ENCODE measurements at places on chromosomes 16 and 17.

DNA sequence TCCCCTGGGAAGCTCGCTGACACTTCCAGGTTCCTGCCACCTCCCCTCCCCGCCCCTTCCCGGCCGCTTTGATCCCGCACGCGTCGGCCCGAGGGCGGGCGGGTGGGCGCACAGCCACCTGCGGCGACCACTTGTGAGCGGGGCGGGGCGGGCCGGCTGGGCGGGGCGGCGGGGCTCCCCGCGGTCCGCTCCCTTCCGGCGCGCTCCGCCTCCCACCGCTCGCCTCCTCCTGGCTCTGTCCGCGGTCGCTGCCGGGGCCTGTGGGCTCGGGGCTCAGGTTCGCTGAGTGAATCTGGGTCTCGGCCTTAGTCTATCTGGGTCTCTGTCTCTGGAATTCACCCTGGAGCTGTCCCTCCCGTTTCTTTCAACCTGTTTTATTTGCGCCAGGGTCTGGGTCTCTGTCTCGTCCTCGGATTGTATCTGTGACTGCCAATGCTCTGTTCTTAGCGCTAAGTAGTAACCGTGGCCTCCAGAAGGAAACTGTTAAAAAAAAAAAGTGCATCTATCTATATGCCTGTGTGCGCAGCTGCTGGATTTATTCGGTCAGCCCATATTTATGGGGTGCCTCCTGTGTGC is 2.7 kb upstream of the HES7 start:
- no peaks in the 10 kb centered on the region for H3K4me1 ChIP-seq
- H3K27me3 ChIP-seq: no peaks in the 10 kb centered on the region
- peak overlapping the region; percentile 54 for H3K4me3 ChIP-seq

GRCh38 chr16:54977211-54977610 is 46.5 kb downstream of the IRX5 start:
- H3K27me3 ChIP-seq: no peaks in the 10 kb centered on the region
- H3K36me3 ChIP-seq: no peaks in the 10 kb centered on the region
- H3K4me1 ChIP-seq: no peaks in the 10 kb centered on the region
- no peak for DNase-seq
- no peak overlapping the region for H3K4me3 ChIP-seq
- no peak overlapping the region for H3K27ac ChIP-seq

- no peaks in the 10 kb centered on the region for H3K27me3 ChIP-seq
- no peaks in the 10 kb centered on the region for H3K36me3 ChIP-seq
- no peaks in the 10 kb centered on the region for H3K4me1 ChIP-seq
- peak overlapping the region; percentile 45 for H3K27ac ChIP-seq
- peak; percentile 23 for DNase-seq
These were observed 92.9 kb downstream of the TBC1D16 start for GRCh38 chr17:79942591-79943346.

DNA sequence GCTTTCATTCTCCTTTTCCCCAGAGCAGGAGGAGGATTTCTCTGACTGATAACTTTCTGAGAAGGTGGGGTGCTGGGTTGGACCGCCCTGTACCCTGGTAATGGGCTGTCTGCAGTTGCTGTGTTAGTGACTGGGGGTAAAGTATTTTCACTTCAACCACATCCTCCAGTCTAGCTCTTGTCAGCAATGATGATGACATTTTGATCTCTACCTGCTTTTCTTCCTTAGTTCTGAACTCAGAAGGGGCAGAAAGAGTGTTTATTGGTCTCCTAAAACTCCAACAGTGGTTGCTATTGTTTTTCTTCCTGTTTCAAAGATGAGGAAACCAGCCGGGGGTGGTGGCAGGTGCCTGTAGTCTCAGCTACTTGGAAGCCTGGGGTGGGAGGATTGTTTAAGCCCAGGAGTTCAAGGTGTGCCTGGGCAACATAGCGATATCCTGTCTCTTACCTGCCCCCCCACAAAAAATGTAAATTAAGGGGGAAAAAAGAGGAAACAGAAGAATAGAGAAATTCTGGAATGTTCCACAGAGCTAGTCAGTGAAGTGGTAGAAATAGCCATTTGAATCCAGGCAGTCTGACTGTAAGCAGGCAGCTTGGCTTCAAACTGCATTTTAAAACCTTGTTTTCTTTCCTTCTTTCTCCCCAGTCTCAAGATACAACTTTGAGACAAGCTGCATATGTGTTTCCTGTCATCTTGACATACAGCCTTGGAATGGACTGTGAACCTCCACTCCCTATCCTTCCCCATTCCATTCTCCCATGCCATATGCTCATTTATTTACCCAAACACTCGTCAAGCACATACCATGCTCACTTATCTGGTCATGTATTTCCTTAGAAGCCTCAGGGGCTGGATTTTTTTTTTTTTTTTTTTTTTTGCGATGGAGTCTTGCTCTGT is 3.3 kb upstream of the N4BP1 start:
- no peaks in the 10 kb centered on the region for H3K27me3 ChIP-seq
- no peaks in the 10 kb centered on the region for H3K36me3 ChIP-seq
- peak overlapping the region; percentile 98 for H3K27ac ChIP-seq
- peak; percentile 85 for DNase-seq
- peak overlapping the region; percentile 4 for H3K4me3 ChIP-seq
- peaks cover 38% of the 10 kb centered on the region for H3K4me1 ChIP-seq

- H3K4me1 ChIP-seq: peaks cover 4% of the 10 kb centered on the region
- H3K27ac ChIP-seq: no peak overlapping the region
- H3K36me3 ChIP-seq: no peaks in the 10 kb centered on the region
- peaks cover 5% of the 10 kb centered on the region for H3K27me3 ChIP-seq
- no peak overlapping the region for H3K4me3 ChIP-seq
These were observed 6.2 kb downstream of the JPH3 start for GRCh38 chr16:87608400-87608985.

- no peak overlapping the region for H3K27ac ChIP-seq
- H3K36me3 ChIP-seq: no peaks in the 10 kb centered on the region
- peak; percentile 45 for DNase-seq
- H3K27me3 ChIP-seq: no peaks in the 10 kb centered on the region
- peaks cover 9% of the 10 kb centered on the region for H3K4me1 ChIP-seq
These were observed 13.0 kb upstream of the TMEM92 start for GRCh38 chr17:50261051-50261915.

- no peaks in the 10 kb centered on the region for H3K27me3 ChIP-seq
- DNase-seq: no peak
- H3K4me1 ChIP-seq: no peaks in the 10 kb centered on the region
- no peak overlapping the region for H3K4me3 ChIP-seq
- H3K36me3 ChIP-seq: no peaks in the 10 kb centered on the region
These were observed 42.2 kb downstream of the TIMM22 start for GRCh38 chr17:1039123-1039507.

GRCh38 chr17:36063786-36064541 is at the start of gene CCL18:
TSS of gene CCL18 (plus strand) at chr17:36064272. CDS start at chr17:36064343, 71 bp downstream.
- H3K27me3 ChIP-seq: no peaks in the 10 kb centered on the region
- H3K4me3 ChIP-seq: no peak within 1 kb of the TSS
- no peaks in the 10 kb centered on the region for H3K36me3 ChIP-seq
- H3K4me1 ChIP-seq: no peaks in the 10 kb centered on the region
- no peak for DNase-seq

- peaks cover 5% of the 10 kb centered on the region for H3K4me1 ChIP-seq
- no peak overlapping the region for H3K4me3 ChIP-seq
- DNase-seq: no peak
- no peak overlapping the region for H3K27ac ChIP-seq
- H3K36me3 ChIP-seq: no peaks in the 10 kb centered on the region
- no peaks in the 10 kb centered on the region for H3K27me3 ChIP-seq
These were observed 32.6 kb upstream of the RGS9 start for GRCh38 chr17:65104541-65104940.

- DNase-seq: no peak
- H3K4me3 ChIP-seq: no peak overlapping the region
- no peaks in the 10 kb centered on the region for H3K36me3 ChIP-seq
- no peak overlapping the region for H3K27ac ChIP-seq
These were observed 110.3 kb upstream of the NACA2 start for GRCh38 chr17:61701334-61701733.

DNA sequence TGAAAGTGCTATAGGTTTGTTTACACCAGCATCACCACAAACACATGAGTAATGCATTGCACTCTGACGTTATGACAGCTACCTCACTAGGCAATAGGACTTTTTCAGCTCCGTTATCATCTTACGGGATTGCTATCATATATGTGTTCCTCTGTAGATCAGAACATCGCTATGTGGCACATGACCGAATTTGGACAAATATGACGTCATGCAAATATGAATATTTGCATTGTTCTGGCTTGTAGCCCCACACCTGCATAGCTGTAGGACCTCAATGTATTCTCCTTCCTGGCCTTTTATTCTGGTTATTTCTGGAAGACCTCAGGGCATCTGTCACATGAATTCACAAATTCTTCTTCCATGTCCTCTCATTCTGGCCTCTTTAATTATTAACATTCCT is 393.2 kb downstream of the CDH13 start:
- no peak overlapping the region for H3K27ac ChIP-seq
- H3K4me1 ChIP-seq: no peaks in the 10 kb centered on the region
- H3K27me3 ChIP-seq: no peaks in the 10 kb centered on the region
- H3K36me3 ChIP-seq: no peaks in the 10 kb centered on the region
- no peak overlapping the region for H3K4me3 ChIP-seq
- no peak for DNase-seq

- H3K4me1 ChIP-seq: no peaks in the 10 kb centered on the region
- no peaks in the 10 kb centered on the region for H3K27me3 ChIP-seq
- H3K4me3 ChIP-seq: no peak overlapping the region
These were observed 42.6 kb downstream of the PIK3R5 start for GRCh38 chr17:8922928-8923327.

DNA sequence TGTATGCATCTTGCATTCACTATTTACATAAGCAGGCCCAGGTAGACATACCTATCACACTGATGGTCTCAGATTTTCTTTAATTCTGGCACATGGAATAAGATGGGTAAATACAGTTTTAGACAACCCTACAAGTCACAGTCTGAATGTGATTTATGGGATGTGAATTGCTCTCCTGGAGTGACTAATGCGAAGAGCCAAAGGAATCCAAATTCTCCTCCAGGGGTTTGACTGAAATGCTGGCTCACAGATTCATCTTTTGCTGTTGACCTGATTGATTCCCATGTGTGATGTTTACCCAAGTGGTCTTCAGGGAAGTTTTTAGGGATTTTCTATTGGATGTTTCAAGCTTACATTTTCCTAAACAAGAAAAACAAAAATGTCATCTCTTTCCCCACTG is 277.9 kb upstream of the MON1B start:
- no peaks in the 10 kb centered on the region for H3K27me3 ChIP-seq
- H3K4me3 ChIP-seq: no peak overlapping the region
- H3K36me3 ChIP-seq: no peaks in the 10 kb centered on the region
- no peak for DNase-seq
- no peaks in the 10 kb centered on the region for H3K4me1 ChIP-seq

DNA sequence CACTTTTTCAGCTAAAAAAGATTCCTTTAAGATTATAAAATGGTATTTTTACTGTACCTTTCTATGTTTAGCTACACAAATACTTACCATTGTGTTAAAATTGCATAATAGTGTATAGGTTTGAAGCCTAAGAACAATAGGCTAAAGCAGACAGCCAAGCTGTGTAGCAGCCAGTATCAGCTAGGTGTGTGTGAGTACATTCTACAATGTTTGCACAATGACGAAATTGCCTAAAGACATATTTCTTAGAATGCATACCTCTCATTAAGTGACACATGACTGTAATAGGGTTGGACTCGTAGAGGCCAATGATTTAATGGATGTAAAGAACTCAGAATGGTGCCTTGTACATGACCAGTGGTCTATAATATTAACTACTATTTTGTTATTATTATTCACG is 1.9 kb upstream of the MT1B start:
- no peaks in the 10 kb centered on the region for H3K27me3 ChIP-seq
- no peak overlapping the region for H3K27ac ChIP-seq
- H3K4me1 ChIP-seq: peaks cover 18% of the 10 kb centered on the region
- DNase-seq: peak; percentile 37
- no peak overlapping the region for H3K4me3 ChIP-seq

DNA sequence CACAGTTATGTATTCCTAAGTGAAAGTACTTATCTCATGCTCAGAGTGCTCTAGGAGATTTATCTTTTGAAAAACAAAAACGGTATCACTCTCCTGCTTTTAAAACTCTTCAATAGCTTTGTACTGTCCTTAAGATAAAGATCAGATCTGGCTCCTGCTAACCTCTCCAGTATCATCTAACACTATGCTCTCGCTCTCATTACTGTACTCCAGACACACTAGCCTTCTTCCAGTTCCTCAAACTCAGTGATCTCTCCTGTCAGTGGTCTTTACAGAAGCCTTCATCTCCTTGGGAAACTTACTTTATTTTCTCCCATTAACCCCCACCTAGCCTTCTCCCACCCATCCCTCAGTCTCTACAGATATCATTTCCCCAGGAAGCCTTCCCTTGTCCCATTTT is 10.1 kb downstream of the ULK2 start:
- no peaks in the 10 kb centered on the region for H3K36me3 ChIP-seq
- no peaks in the 10 kb centered on the region for H3K27me3 ChIP-seq
- H3K27ac ChIP-seq: no peak overlapping the region
- H3K4me3 ChIP-seq: no peak overlapping the region

- no peaks in the 10 kb centered on the region for H3K27me3 ChIP-seq
- no peaks in the 10 kb centered on the region for H3K4me1 ChIP-seq
- H3K36me3 ChIP-seq: no peaks in the 10 kb centered on the region
- DNase-seq: no peak
These were observed 60.2 kb upstream of the CLEC18A start for GRCh38 chr16:69890892-69891282.

GRCh38 chr16:58494981-58495520 is 4.9 kb upstream of the NDRG4 start:
- no peaks in the 10 kb centered on the region for H3K36me3 ChIP-seq
- peaks cover under 1% of the 10 kb centered on the region for H3K4me1 ChIP-seq
- H3K27me3 ChIP-seq: no peaks in the 10 kb centered on the region
- H3K27ac ChIP-seq: peak overlapping the region; percentile 80
- H3K4me3 ChIP-seq: no peak overlapping the region

GRCh38 chr16:63365649-63366304 is 1329.5 kb upstream of the CDH8 start:
- no peak overlapping the region for H3K4me3 ChIP-seq
- no peaks in the 10 kb centered on the region for H3K36me3 ChIP-seq
- no peak for DNase-seq

- no peak overlapping the region for H3K4me3 ChIP-seq
- H3K27ac ChIP-seq: no peak overlapping the region
- H3K27me3 ChIP-seq: no peaks in the 10 kb centered on the region
- no peaks in the 10 kb centered on the region for H3K36me3 ChIP-seq
- no peaks in the 10 kb centered on the region for H3K4me1 ChIP-seq
These were observed 27.0 kb downstream of the ZSWIM7 start for GRCh38 chr17:15972497-15972951.

DNA sequence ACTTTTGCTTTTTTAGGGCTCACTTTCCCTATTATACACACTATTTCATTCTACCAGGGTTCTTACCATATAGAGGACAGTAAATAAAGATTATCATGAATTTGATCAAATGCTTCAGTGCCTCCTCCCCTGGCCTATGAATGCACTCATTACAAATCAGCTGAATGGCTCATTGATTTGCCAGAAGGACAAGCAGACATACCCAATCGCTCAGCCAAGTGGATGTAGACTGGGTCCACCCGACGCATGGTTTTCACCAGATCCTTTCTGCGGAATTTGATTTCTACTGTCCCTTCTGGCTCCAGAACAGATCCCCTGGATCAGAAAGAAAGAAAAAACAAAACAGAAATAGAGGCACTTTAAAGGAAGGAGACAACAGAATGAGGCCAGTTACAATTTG is 162.6 kb downstream of the AATF start:
- H3K36me3 ChIP-seq: peaks cover 4% of the 10 kb centered on the region
- no peak overlapping the region for H3K4me3 ChIP-seq
- DNase-seq: no peak
- no peaks in the 10 kb centered on the region for H3K4me1 ChIP-seq
- H3K27ac ChIP-seq: no peak overlapping the region

- no peak overlapping the region for H3K4me3 ChIP-seq
- no peak for DNase-seq
- H3K27ac ChIP-seq: no peak overlapping the region
- H3K4me1 ChIP-seq: no peaks in the 10 kb centered on the region
These were observed 280.3 kb upstream of the FOXF1 start for GRCh38 chr16:86229866-86230656.
